ENCODE measurements at places on chromosomes 1 and 21.

- no peak for DNase-seq
Measured at GRCh38 chr1:150173141-150173585, 23.4 kb downstream of the PLEKHO1 start.

- DNase-seq = no peak
Measured at GRCh38 chr1:176559474-176559873, 96.5 kb downstream of the PAPPA2 start.

- no peak for DNase-seq
Measured at GRCh38 chr1:89624314-89624713, 8.6 kb upstream of the LRRC8C start.

GRCh38 chr1:225748529-225748928 lies 29.1 kb upstream of the SRP9 start:
- peak; percentile 72 for DNase-seq

- peak; percentile 90 for DNase-seq
Measured at GRCh38 chr1:173190101-173190936, 16.8 kb downstream of the TNFSF4 start.

DNA sequence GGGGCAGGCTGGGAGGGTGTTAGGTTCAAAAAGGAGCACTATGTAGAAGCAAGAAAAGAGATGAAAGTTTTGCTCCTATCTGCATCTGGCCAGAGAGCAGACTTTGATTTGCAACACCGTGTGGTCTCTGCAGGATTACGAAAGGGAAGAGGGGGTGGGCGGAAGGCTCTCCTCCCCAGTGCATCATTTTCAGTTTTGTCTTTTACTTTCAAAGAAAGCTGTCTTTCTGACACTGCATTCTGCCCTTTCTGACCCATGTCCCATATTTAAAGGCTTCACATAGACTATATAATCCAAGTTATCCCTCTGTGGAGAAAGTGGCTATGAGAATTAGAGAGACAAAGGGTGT lies 126.5 kb downstream of the RHOU start:
- no peak for DNase-seq

DNA sequence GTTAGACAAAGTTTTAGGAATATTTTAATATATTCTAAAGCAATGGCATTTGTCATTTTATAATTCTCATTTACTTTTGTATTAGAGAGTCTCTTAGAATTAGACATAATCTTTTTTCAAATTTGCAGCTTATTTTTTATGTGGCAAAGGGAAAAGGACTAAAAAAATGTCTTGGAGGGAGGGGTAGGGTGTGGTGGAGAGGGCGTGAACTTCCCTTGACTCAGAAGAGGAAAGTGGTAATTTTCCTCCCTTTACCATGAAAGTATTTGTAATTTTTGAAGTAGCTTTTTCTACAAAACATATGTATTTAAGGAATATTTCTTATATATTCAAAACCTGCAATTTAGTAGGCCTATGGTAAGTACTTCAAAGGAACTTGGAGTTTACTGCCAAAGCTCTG lies 6.9 kb upstream of the RABGAP1L start:
- DNase-seq = no peak

- DNase-seq = no peak
Measured at GRCh38 chr1:28281608-28282425, 22.5 kb downstream of the SESN2 start.

GRCh38 chr1:226526801-226527595 lies 21.6 kb upstream of the STUM start:
- DNase-seq = no peak

DNA sequence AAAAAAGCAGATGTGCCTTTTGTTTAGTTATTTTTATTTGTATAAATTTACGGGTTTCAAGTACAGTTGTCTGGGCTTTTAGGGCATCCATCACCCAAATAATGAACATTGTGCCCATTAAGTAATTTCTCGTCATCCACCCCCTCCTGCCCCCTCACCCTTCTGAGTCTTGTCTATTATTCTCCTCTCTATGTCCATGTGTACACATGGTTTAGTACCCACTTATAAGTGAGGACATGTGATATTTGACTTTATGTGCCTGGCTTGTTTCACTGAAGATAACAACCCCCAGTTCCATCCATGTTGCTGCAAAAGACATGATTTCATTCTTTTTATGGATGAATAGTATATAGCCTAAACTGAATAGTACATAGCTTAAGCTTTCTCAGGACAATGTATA lies 189.2 kb downstream of the ZP4 start:
- no peak for DNase-seq

- no peak for DNase-seq
Measured at GRCh38 chr1:232376632-232377493, 253.1 kb downstream of the SIPA1L2 start.

GRCh38 chr21:43989401-43989800 lies 22.7 kb upstream of the TRAPPC10 start:
- no peak for DNase-seq

DNA sequence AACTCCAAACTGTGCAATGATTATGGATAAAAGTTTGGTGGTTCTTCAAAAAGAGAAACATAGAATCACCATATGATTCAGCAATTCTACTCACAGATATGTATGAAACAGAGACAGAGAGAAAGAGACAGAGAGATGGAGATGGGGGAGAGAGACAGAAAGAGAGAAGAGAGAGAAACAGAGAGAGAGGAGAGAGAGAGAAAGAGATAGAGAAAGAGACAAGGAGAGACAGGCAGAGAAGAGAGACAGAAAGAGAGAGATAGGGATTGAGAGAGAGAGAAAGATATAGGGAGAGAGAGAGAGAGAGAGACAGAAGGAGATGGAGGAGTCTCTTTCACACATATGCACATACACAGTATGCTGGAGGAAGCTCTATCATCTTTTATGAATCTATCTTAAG lies 87.8 kb downstream of the DISC1 start:
- no peak for DNase-seq

DNA sequence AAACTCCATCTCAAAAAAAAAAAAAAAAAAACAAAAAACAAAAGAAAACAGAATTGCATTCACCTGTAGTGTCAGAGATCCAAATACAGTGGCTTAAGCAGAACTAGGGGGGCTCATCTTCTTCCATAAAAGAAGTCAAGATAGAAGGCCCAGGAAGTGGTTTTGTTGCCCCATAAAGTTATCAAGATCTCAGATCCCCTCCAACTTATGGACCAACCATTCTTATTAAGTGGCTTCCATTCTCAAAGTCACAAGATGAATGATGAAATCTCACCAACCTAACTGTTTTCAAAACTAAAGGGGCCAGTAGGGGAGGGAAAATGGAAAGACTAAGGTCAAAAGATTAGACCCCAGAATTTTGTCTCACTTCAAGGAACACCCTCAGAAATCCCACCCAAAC lies 30.1 kb upstream of the DUSP23 start:
- no peak for DNase-seq
